ENCODE measurements at places on chromosomes 7 and 10.
A peak's percentile ranks its signal among the peaks of the same experiment; 100 is the strongest.

- DNase-seq, result no peak
Measured at GRCh38 chr7:26705567-26705966, 158.8 kb downstream of the SKAP2 start.

GRCh38 chr10:115436999-115437398, 343.8 kb downstream of the ATRNL1 start:
- no peak for DNase-seq

- no peak for DNase-seq
Measured at GRCh38 chr10:132397671-132398565, 918 bp downstream of the PWWP2B start.

GRCh38 chr10:63465293-63466143, at the start of gene JMJD1C:
TSS of gene JMJD1C (minus strand) at chr10:63465977. CDS start at chr10:63465662, 315 bp downstream.
- peak; percentile 70 for DNase-seq

DNA sequence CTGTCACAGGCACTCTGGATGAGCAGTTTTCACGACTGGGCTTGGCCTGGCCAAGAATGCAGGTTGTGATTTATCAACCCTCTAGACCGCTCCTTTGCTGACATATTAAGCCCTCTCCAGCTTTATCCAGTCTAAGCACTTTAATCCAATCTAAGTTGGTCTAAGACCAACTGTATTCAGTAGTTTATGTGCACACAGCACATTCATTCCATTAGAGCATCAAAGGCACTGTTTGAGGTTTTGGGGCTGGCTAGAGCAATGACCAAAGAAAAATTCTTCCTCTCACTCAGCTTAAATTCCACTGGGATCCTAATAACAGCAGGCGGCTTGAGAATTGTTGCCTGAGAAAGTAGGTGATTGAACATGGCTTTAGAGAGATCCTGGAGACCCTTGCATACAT, 176.0 kb upstream of the INSYN2A start:
- no peak for DNase-seq

- no peak for DNase-seq
Measured at GRCh38 chr7:79507131-79507530, 53.7 kb upstream of the MAGI2 start.

DNA sequence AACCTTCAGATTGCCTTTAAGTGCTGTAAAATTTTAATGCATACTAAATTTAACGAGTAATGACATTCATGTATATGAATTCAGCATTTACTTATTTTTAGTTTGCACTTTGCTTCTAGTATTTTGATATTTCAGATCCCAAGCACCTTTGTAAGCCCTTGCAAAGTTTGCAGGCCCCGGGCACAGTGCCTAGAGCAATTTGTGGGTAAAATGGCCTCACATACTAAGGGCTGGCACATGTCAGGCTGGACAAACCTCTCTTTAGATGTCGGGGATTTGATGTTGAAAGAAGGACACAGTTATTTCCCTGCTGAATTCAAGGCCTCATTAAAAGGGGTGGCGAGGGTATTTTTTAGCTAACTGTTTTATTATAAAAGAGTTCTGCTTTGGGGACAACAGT, 270.3 kb upstream of the HABP2 start:
- no peak for DNase-seq

DNA sequence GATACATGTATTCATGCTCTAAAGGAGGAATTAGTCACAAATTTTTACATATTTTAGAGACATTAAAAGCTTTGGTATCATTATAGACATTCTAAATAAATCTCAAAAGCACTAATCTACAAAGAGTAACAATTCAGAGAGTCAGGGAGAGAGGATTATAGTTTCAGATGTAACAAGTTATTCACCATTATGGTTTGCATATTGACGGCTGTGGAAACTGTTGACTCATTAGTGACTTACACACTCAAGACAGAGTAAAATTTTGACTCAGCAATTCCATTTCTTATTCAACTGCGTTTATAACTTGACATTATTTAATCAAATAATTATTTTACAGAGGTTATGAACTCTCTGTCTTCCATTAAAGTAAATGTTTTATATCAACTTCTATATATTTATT, 95.4 kb upstream of the SEMA3C start:
- DNase-seq, result no peak
